Omental fat pad (tissue), 4 donors: ENCODE measurements at places on chromosomes 7 and 10. TPM values are rescaled to one million over a fixed set of nuclear protein-coding genes. Genes with fewer than 3 reads are reported as not detected.

DNA sequence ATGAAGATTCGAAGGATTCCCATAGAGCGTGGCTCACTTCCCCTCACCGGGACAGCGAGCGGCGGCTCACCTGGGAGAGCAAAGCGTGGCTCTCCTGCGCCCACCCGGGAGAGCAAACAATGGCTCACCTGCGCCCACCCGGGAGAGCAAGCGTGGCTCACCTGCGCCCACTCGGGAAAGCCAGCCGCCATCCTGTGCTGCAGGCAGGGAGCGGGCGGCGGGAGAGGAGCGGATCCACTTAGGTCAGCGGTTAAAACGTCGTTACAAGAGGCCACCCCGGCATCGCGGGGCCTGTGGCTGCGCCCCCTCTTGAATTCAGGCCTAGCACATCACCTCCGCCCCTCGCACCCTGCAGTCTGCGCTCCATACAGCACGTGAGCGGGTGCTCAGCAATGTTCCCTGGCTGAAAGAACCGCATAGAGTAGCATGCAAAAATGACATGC, 461 bp upstream of the FIGNL1 start:
- no peak for DNase-seq

DNA sequence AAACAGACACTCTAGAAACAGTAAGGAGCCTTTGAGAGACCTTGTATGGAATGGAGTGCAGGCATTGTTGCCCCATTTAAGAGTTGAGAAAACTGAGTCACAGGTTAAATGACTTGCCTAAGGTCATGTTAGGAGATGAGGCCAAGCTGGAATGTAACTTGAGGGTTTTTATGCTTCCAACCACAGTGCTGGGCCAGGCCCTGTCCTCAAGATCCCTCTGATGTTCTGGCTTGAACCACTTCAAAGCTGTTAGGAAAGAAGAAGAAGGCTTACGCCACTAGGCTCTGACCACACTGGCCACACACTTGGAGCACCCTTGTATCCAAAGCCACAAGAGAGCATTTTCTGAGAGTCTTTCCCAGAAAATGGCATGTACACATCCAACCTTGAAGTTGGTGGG, 42.7 kb downstream of the PLAU start:
- no peak for DNase-seq

DNA sequence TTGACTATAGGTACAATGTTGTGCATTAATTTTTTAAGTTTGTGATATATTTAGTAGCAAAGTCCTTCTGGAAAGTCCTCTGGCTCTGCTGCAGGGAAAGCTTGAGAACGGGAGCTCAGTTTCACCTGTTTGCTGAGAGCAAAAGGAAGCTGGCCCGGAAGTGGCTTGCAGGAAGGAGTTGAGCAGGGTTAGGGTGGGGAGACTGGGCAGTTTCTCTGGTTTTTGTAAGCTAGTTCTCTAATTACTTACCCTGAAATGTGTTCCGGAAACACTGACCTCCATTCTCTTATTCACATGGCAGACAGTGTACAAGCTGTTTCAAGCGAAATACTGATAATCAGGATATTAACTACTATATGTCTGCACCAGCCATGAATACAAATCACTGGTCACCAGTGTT, 22.3 kb downstream of the MAP3K8 start:
- DNase-seq = no peak

GRCh38 chr7:2192831-2193534, 39.8 kb downstream of the MAD1L1 start:
- no peak for DNase-seq

GRCh38 chr7:99752356-99752755, 17.4 kb upstream of the CYP3A7 start:
- DNase-seq = no peak

GRCh38 chr10:69957886-69958555, 94.6 kb upstream of the MACROH2A2 start:
- no peak for DNase-seq

TMEM196 gene
- total RNA-seq = not detected

DNA sequence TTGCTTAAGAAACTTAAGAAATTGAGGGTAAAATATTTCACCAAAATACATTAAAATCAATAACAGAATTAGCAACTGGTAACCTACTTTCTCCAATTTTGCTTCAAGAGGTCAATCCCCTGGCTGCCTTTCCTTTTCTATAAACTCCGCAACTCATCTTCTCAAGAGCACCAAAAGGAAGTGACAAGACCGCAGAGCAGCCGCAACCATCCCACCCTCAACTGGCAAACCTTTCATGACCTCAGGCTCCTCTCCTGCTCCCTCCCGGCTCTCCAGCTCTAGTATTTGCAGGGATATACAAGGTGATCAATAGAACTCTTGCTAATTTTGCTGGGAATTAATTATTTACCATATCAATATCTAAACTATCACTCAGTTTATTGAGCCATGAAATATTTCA, 88.9 kb downstream of the ATE1 start:
- no peak for DNase-seq

DNA sequence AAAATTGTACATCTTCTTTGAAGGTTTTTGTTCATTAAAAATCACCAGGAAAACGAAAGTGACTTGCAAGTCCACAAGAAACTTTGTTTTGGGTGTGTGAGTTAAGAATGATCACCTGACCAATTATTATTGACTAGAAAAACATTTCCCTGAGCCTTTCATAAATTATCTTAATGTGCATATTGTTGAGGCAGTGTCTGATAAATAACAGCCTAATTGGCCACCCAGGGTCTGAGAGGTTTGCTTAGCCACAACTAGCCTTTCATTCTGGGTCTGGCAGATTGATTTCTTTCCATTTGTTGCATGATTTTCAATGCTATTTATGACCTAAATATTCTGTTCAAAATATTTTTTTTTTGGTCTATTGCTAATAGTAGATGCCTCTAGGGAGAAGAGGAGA, 152.8 kb downstream of the AUTS2 start:
- DNase-seq = no peak

LIPK gene
- total RNA-seq = not detected

GRCh38 chr7:111362506-111363054, 199.7 kb downstream of the IMMP2L start:
- DNase-seq = no peak

PRSS37 gene
- not detected for total RNA-seq

DNA sequence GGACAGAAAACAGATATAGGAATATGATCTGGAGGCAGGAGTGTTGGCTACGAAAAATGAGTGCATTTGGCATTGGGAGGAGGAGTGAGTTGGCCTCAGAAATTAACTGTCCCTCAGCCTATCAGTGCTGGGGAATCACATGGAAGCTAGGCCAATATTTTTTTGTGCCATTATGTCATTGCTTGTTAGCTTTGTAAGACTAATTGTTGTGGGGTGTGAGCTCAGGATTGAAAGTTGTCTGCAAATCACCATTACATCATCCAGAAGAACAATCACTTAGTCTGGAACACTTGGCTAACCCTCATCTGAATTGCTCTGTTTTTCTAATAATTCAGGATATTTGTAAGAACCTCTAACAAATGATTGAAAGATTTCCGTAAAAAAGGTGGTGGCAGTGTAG, 45.2 kb upstream of the SEMA3D start:
- no peak for DNase-seq

DNA sequence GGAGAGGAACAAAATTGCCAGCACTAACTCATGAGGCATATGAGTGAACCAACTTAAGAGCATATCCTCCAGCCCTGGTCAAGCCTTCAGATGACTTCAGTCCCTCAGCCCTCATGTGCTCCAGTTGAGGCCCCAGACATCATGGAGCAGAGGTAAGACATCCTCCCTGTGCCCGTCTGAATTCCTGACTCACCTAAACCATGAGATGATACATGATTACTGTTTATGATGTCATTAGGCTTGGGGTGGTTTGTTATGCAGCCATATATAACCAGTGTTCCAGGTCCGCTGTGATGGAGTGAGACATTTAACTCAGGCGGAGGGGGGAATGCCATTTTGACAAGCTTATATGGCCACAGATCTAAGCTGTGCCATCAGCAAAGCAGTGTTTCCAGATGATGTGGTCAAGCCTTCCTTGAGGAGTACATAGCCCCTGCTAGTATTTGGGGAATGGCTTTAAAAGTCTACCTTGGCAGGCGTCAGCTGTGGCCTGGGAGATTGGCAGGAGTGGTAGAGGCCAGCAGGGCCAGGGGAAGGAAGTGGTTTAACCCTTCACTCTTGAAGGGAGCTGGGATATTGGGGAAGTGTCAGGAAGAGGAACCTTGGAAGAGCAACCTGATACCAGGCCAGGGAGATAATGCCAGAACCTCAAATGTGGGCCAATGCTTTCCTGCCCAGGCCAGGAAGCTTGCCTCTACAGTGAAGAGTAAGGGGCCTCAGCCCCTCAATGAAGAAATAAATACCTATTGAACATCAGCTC, 343.0 kb upstream of the PODXL start:
- no peak for DNase-seq

GRCh38 chr10:8975535-8975934, 921.0 kb downstream of the GATA3 start:
- no peak for DNase-seq

VSTM4 gene
- 19.1 TPM for total RNA-seq

GBX1 gene
- total RNA-seq = not detected

DNA sequence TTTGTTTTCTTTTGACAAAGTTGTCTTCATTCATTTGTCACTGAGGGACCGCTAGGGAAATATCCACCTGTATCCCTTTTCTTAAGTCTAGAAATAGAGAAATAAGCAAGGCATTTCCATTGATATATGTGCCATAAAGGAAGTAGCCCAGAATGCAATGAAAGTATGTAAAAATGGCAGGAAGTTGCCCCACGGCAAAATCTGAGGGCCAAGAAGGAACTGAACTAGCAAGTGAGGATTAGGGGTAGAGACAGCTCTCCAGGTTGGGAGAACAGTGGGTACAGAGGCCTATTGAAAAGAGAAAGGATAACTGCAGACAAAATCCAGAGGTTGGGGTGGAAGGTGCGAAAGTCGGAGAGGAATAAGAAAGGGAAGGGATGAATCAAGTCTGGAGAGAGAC, 56.6 kb upstream of the TOMM7 start:
- no peak for DNase-seq

DNA sequence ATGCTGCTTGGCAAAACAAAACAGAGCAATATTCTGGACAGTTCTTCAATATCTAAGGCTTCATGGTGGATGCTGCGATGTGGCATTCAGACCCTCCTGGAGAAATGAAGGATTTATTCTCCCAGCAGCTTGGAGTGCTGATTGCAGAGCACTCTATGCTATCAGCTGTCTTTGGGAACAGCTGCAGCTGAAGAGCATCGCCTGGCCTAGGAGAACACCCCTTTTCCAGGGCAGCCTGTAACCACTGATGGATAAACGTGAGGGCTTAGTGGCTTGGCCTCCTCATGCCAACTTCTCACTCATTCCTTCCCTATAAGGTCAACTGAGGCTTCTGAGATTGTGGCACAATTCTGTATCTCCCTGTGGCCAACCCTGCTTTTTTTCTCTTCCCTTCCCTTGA, 638.1 kb upstream of the CNTNAP2 start:
- no peak for DNase-seq

IFIT1B gene
- not detected for total RNA-seq

DNA sequence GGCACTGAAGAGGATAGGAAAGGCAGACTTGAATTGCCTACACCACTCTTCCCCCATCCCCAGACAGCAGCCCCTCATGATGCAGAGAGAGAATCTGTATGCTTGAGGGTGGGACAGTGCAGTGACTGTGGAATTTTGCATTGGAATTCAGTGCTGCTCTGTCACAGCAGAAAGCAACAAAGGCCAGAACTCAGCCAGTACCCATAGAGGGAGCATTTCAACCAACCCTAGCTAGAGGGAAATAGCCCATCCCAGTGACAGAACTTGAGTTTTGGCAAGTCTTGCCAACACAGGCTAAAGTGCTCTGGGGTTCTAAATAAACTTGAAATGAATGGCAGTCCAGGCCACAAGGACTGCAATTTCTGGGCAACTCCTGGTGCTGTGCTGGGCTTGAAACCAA, 80.4 kb downstream of the TES start:
- no peak for DNase-seq

PRSS1 gene
- not detected for total RNA-seq

DNA sequence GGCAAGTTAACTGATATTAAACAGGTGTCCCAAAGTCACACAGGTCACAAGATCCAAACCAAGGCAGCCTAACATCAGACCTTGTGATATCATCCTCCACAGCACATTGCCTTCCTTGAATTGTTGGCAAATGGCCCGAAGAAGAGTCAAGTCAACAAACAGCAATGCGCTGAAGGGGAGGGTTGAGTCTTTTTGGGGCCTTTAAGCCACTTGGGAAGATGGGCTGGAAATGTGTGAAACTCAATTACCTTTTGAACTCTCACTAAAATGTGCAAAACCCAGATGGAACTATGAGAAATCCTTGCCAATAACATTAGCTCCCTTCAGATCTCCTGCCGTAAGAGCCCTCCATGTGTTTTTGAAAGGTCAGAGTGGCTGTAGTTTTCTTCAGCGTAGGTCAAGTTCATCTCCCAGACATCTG, 47.9 kb upstream of the STK17A start:
- no peak for DNase-seq

LDB3 gene
- 0.69 TPM for total RNA-seq

GRCh38 chr7:43888993-43889945, 17.1 kb downstream of the URGCP start:
- no peak for DNase-seq

DNA sequence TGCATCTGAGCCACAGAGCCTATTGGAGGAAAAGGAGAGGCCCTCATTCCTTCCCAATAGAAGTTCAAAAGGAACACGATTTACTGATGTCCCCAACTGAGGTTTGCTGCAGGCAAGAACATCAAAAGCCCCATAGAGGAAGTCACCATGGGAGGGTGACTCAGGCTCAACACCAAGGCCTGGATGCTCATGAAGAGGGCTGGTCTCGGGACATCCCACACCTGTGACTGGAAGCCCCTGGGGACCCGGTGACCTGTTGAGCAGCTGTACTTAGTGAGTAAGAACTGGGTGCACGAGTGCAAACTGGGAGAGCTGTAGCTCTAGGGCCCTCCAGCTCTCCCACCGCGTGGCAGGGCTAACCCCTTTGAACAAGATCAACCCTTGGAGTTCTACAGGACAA, 38.0 kb downstream of the CYTH3 start:
- no peak for DNase-seq

GRCh38 chr7:76086070-76086469, 38.2 kb downstream of the MDH2 start:
- DNase-seq = no peak

DNA sequence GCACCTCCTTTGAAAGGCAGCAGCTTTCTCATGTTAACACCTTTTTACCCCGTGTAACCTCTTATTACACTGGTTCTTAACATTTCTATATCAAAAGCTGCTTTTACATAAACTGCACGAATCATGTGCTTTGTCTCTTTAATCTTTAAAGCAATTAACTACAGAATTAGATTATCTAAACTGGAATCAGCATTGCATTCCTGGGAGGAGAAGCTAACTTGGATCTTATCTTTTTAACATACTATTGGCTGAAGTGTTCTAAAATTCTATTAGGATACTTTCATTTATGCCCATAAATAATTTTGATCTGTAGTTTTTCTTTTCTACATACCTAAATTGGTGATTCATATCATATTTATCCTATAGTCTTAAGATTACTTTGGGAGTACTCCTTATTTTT, 428.4 kb upstream of the IGFBP3 start:
- DNase-seq = no peak

DNA sequence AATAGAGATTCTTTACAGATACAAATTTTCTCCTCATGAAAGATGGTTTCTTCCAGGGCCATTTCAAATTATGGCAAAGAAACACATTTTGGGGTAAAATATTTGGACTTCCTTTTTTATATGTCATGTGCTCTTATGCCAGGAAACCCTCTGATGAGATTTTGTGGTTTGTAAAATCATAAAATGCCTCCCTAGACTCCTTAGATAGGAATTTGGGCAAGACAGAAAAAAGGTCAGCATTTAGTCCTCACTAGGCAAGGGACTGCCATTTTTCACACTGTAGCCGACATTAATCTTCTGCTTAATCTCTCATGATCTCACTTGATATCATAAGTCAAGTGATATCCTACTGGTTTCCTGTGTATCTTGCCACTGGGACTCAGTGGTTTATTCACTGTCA, 286.4 kb downstream of the ARHGAP12 start:
- no peak for DNase-seq
